ENCODE measurements at places on chromosomes 13 and 19.

DNA sequence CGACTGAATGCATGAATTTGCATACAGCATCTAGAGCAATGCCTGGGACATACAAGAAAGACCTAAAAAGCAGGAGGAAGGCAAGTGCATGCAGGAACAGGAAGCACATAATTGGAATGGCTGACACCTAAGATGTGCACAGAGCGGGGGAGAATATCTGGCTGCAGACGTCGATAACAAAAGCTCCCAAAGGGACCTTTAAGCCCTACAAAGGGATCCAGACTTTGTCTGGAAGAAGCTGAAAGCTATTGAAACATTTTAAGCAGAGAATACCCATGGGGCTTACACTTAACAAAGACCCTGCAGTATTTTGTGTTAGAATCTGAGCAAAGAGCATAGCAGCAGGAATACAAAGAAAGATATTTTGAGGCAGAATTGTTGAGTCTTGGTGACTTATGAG, 107.4 kb upstream of the CLDN10 start:
- H3K4me3 ChIP-seq = no peak overlapping the region
- H3K36me3 ChIP-seq = no peaks in the 10 kb centered on the region
- H3K27ac ChIP-seq = no peak overlapping the region
- H3K4me1 ChIP-seq = no peaks in the 10 kb centered on the region

GRCh38 chr19:33501693-33502356, 19.8 kb downstream of the PEPD start:
- peaks cover 13% of the 10 kb centered on the region for H3K4me1 ChIP-seq
- H3K36me3 ChIP-seq = no peaks in the 10 kb centered on the region
- H3K27me3 ChIP-seq = no peaks in the 10 kb centered on the region
- H3K4me3 ChIP-seq = no peak overlapping the region

DNA sequence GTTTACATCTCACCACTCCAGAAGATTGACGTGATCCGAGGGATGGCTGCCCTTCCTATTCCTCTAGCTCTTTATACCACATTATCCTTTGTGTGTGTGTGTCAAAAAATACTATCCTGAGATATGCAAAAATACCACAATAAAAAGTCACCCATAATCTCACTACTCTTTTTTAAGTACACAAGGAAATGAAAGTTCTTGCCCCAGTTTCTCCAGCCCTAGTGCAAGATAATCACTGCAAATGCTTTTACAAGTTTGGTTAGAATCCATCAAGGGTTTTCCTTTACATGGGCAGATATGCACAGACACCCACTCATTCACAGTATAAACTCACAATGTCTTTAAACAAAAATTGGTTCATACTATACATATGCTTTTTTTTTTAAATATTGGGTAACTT, 89.3 kb downstream of the DIAPH3 start:
- no peak for DNase-seq
- H3K27ac ChIP-seq = no peak overlapping the region
- no peak overlapping the region for H3K4me3 ChIP-seq
- no peaks in the 10 kb centered on the region for H3K27me3 ChIP-seq

- no peaks in the 10 kb centered on the region for H3K27me3 ChIP-seq
- peak overlapping the region; percentile 84 for H3K4me3 ChIP-seq
- peaks cover 37% of the 10 kb centered on the region for H3K4me1 ChIP-seq
- no peak for DNase-seq
- H3K27ac ChIP-seq = peak overlapping the region; percentile 70
- H3K36me3 ChIP-seq = peaks cover 6% of the 10 kb centered on the region
These were observed 539 bp downstream of the PLD3 start for GRCh38 chr19:40348961-40349507.

- H3K4me1 ChIP-seq = no peaks in the 10 kb centered on the region
- no peak for DNase-seq
- no peak overlapping the region for H3K4me3 ChIP-seq
- no peak overlapping the region for H3K27ac ChIP-seq
- H3K27me3 ChIP-seq = peaks cover 6% of the 10 kb centered on the region
- no peaks in the 10 kb centered on the region for H3K36me3 ChIP-seq
These were observed 11.8 kb downstream of the PTPRH start for GRCh38 chr19:55197528-55197927.

- H3K27ac ChIP-seq = no peak overlapping the region
- H3K27me3 ChIP-seq = peaks cover 6% of the 10 kb centered on the region
- H3K36me3 ChIP-seq = no peaks in the 10 kb centered on the region
- H3K4me3 ChIP-seq = no peak overlapping the region
These were observed 83.5 kb upstream of the KCTD15 start for GRCh38 chr19:33713194-33713593.

Data from activated CD4-positive, alpha-beta memory T cell treated with anti-CD3 and anti-CD28 coated beads, Interleukin-2, amount 10 ng/mL, durations not matched to agents 7 days and 5 days (primary cell).